Activated T-helper 2 cell treated with anti-CD3 and anti-CD28 coated beads, Interferon-gamma antibody, Interleukin-2, Interleukin-4, amounts not matched to agents 10 μg/mL and 5 μg/mL and 100 μg/mL, durations not matched to agents 14 hours and 24 hours and 36 hours (primary cell): ENCODE measurements at places on chromosomes 1 and 21.

- H3K36me3 ChIP-seq: no peaks in the 10 kb centered on the region
- DNase-seq: no peak
- no peak overlapping the region for H3K4me3 ChIP-seq
- no peaks in the 10 kb centered on the region for H3K27me3 ChIP-seq
- H3K4me1 ChIP-seq: no peaks in the 10 kb centered on the region
Measured at GRCh38 chr1:9150582-9151327, 21.9 kb upstream of the GPR157 start.

DNA sequence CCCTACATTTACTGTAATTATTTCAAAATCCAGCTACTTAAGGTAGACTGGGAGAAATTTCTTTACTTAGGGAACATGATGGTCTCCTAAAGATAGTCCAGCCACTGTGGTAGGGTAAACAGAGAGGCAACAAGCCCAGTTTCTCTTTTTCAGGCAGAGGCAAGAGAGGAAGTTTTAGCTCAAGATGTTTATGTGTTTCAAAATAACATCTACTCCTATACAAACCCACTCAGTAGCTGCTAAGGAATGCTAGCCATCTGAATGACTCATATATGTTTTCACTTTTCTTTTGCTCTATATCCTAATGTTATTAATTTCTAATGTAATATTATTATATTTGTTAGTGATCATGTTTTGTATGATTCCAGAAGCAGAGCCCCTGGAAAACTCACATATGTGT lies 856.6 kb downstream of the PLA2G4A start:
- H3K4me3 ChIP-seq: no peak overlapping the region
- H3K27ac ChIP-seq: no peak overlapping the region
- no peaks in the 10 kb centered on the region for H3K4me1 ChIP-seq

DNA sequence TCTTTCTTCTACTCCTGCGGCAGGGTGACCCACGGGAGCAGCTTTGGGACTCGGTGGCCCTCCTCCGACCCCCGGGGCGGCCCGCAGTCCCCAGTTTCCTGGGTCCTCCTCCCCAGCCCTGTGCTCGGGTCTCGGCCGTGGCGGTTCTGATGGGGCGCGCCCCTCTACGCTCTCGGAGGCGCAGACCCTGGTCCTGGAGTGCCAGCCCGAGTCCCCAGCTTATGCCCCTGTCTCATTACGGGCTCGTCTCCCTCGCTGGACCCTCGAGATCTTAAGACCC lies 430 bp downstream of the BTG2 start:
- DNase-seq: no peak
- H3K4me1 ChIP-seq: peaks cover 58% of the 10 kb centered on the region
- no peaks in the 10 kb centered on the region for H3K27me3 ChIP-seq
- H3K4me3 ChIP-seq: peak overlapping the region; percentile 99

DNA sequence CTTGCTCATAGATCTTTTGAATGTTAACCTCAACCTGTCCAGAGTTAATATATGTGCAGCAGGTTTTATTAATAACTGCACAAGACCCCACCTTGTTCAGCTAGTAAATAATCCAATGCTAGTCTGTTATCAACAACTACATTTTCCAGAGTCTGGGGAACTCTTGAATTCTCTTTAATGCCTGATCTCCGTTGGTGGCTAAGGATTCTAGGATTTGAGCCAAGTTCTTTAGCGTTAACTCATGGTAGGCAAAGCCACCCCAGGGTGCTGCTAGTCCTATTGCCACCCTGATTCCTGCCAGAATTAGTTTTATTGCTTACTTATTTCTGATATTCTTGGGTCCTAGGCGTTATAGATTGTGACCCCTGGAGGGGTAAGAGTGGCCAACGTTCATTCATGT lies 12.8 kb downstream of the BACE2 start:
- H3K4me3 ChIP-seq: no peak overlapping the region
- no peak overlapping the region for H3K27ac ChIP-seq
- H3K27me3 ChIP-seq: no peaks in the 10 kb centered on the region
- no peak for DNase-seq

GRCh38 chr1:35650416-35650815 lies 9.1 kb upstream of the PSMB2 start:
- no peak overlapping the region for H3K4me3 ChIP-seq
- H3K27me3 ChIP-seq: peaks cover 61% of the 10 kb centered on the region
- no peak for DNase-seq

DNA sequence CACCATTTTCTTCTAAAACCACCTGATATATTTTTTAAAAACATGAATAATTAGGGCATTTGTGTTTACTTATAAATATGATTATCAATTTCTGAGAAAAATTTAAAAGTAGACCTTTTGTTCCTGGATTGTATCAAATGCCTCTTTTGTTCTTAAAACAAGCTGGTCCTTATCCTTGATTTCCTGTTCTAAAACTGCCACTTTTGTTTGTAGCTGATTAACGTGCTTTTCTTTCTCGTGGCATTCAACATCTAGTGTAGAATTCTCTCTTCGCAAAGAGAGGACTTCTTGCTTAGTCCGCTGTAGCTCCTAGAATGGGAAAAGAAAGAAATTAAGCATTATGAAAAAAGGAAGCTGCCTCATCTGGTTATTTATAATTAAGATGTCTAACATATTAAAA lies 25.0 kb downstream of the SASS6 start:
- H3K36me3 ChIP-seq: peaks cover 44% of the 10 kb centered on the region
- no peaks in the 10 kb centered on the region for H3K27me3 ChIP-seq
- no peak overlapping the region for H3K4me3 ChIP-seq
- no peak for DNase-seq
- no peak overlapping the region for H3K27ac ChIP-seq

DNA sequence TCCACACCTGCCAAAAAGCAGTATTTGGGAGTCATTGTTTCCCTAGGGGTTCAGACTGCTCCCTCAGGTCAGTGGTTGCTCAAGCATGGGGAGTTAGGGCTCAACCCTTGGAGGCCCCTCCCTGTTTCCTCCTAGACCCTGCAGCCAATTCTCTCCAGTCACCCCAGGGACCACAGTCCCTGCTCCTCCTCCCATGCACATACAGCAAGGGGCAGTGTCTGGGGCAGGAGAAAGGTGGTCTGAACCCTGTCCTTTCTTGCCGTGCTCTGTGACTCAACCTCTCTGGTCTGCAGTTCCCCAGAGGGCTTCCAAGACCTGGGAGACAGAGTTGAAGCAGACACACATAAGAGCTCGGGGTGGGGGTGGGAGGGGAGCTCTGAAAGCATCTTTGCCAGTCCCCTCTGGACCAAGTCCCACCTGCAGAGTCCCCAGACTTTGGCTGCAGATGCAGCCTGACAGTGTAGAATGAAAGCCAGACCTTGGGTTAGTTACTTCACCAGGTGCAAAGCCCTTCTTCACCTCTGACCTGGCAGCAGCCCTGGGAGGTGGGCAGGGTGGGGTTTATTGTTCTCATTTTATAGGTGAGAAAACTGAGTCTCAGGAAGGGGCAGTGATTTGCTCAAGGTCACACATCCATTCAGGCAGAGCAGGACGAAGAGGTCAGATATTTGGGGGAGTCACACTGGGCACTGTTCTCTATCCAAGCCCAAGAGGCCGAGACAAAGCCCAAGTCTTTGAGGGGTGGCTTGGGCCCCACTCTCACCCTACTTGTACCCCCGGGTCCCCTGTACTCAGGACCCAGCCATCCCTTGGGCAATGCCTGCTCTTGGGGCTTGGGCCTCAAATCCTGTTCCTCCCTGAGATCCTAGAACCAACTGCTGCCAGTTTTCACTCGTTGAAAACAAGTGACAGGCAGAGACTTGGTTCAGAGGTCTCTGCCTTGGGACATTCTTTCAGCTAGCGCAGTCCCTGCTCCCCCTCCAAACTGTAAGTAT lies 748 bp downstream of the PDZK1IP1 start:
- peaks cover 3% of the 10 kb centered on the region for H3K27me3 ChIP-seq
- H3K27ac ChIP-seq: no peak overlapping the region

DNA sequence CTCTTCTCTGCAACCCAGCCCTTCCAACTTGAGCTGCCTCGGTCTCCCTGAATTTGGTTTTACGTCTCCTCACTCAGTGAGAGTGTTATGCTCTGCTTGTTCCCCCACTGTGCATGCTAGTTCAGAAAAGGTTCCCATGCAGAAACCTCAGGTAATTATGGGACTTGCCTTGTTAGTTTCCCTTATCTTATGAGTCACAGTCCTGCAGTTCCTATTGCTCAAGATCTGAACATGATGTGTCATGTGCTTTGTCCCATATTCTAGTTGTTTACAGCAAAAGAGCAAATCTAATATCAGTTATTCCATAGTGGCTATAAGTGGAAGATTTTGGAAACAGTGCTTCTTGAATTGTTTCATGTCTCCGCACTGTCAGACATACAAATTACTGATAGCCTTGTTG lies 74.4 kb downstream of the DUSP10 start:
- peaks cover 23% of the 10 kb centered on the region for H3K27me3 ChIP-seq
- peaks cover 6% of the 10 kb centered on the region for H3K4me1 ChIP-seq
- DNase-seq: no peak
- H3K27ac ChIP-seq: no peak overlapping the region
- no peaks in the 10 kb centered on the region for H3K36me3 ChIP-seq
- no peak overlapping the region for H3K4me3 ChIP-seq

GRCh38 chr1:78491451-78492071 lies 787 bp downstream of the PTGFR start:
- H3K36me3 ChIP-seq: no peaks in the 10 kb centered on the region
- no peak overlapping the region for H3K4me3 ChIP-seq
- DNase-seq: no peak
- H3K4me1 ChIP-seq: no peaks in the 10 kb centered on the region
- peaks cover 28% of the 10 kb centered on the region for H3K27me3 ChIP-seq
- no peak overlapping the region for H3K27ac ChIP-seq

DNA sequence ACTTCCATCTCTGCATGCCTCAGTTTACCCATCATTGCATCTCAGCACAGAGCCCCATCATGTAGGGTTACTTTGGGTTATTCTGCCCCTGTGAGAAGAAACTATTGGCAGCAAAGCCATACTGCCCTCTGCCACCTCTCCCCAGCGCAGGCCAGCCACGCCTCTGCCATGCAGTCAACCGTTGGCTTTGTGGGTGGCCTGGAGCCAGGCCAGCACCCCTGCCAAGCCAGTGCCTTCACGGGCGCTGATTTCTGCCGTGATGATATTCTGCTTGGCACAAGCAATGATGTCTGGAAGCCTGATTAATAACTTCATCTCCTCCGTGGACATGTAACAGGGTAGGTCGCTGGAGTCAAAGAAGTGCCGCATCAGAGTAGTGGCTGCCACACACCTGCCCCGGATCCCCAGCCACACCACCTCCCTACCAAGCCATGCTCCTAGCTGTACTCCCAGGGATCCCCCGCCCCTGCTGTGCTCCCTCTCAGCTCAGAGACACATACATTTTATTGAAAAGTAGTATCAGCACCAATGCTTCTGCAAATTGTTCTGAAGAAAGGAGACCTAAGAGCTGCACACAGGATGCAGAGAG lies 15.0 kb upstream of the CEP85 start:
- peaks cover 20% of the 10 kb centered on the region for H3K27me3 ChIP-seq
- no peak overlapping the region for H3K27ac ChIP-seq
- no peaks in the 10 kb centered on the region for H3K36me3 ChIP-seq
- H3K4me3 ChIP-seq: no peak overlapping the region
- no peaks in the 10 kb centered on the region for H3K4me1 ChIP-seq

DNA sequence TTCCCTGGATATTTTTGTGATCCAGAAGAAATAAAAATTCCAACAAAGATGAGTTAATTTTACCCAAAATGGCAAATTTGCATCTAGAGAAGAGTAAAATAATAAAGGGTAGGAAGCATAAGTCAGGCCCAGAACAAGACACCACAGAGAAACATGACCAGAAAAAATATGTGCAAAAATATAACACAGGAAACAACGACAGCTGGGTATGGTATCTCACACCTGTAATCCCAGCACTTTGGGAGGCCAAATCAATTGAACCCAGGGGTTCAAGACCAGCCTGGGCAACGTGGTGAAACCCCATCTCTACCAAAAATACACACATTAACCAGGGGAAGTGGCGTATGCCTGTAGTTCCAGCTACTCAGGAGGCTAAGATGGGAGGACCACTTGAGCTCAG lies 39.7 kb upstream of the SDC3 start:
- peaks cover 88% of the 10 kb centered on the region for H3K36me3 ChIP-seq
- H3K4me1 ChIP-seq: peaks cover 13% of the 10 kb centered on the region
- no peak overlapping the region for H3K27ac ChIP-seq
- no peaks in the 10 kb centered on the region for H3K27me3 ChIP-seq
- DNase-seq: no peak

- DNase-seq: no peak
- H3K4me3 ChIP-seq: no peak overlapping the region
- no peaks in the 10 kb centered on the region for H3K27me3 ChIP-seq
- peaks cover 9% of the 10 kb centered on the region for H3K4me1 ChIP-seq
- no peaks in the 10 kb centered on the region for H3K36me3 ChIP-seq
Measured at GRCh38 chr1:154775621-154776605, 94.2 kb downstream of the KCNN3 start.

GRCh38 chr1:218658269-218658668 lies 313.1 kb downstream of the TGFB2 start:
- no peak overlapping the region for H3K4me3 ChIP-seq
- no peaks in the 10 kb centered on the region for H3K36me3 ChIP-seq
- H3K27ac ChIP-seq: no peak overlapping the region
- DNase-seq: no peak
- H3K27me3 ChIP-seq: no peaks in the 10 kb centered on the region

DNA sequence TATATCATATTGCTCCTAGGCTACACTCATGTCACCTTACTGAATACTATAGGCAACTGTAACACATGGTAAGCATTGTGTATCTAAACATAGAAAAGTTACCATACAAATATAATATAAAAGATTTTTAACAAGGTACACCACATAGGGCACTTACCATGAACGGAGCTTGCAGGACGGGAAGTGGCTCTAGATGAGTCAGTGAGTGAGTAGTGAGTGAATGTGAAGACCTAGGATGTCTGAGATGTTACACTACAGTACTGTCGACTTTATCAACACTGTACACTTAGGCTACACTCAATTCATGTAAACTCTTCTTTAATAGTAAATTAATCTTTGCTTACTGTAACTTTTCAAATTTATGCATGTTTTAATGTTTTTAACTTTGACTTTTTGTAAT lies 81.0 kb upstream of the PLD5 start:
- H3K27me3 ChIP-seq: no peaks in the 10 kb centered on the region
- no peak overlapping the region for H3K27ac ChIP-seq
- H3K4me1 ChIP-seq: no peaks in the 10 kb centered on the region
- no peak for DNase-seq
- H3K4me3 ChIP-seq: no peak overlapping the region
